ENCODE measurements at places on chromosomes 16 and 17.

DNA sequence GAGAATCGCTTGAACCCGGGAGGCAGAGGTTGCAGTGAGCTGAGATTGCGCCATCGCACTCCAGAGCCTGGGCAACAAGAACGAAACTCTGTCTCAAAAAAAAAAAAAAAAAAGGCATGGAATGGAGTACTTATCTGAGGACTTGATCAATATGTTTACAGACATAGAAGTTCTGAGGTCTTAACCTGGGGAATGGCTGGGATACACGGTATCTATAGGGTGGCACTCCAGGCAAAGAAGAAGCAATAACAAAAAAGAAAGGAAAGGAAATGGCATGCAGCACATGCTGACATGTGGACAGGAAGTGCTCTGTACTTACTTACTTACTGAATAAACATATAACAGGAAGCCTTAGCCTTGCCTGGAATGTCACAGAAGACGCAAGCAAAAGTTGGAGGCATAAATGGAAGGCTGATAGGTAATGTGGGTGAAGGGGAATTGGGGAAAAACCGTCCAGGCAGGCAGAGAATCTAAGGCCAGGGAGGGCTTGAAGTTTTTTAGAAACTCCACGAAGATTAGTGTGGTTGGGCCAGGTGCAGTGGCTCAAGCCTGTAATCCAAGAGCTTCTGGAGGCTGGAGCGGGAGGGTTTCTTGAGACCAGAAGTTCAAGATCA lies 10.1 kb upstream of the SPOP start:
- no peak for DNase-seq

DNA sequence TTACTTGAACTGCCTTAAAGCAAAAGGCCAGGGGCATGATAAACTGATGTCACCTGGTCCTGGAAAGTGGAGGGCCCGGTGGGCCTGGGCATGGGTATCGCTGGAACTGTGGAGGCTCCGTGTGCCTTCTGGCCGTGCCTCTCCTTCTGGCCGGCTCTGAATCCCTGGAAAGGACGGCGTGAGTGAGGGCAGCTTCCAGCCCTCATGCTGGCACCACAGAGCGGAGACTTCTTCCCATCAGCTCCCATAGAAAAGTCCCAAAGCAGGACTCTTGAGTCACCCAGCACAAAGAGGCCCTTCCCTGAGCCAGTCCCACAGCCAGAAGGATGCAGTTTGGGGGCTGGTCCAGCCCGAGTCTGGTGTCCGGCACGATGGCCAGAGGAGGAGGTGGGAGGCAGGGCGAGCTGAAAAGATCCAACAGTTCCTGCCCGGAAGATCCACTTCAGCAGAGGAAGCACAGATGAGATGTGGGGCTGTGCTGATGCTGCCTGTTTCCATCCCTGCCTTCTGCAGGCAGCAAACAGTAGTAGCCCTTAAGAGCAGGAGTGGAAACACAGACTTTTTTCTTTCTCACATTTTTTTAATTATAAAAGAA lies 7.8 kb downstream of the GAA start:
- DNase-seq: no peak

DNA sequence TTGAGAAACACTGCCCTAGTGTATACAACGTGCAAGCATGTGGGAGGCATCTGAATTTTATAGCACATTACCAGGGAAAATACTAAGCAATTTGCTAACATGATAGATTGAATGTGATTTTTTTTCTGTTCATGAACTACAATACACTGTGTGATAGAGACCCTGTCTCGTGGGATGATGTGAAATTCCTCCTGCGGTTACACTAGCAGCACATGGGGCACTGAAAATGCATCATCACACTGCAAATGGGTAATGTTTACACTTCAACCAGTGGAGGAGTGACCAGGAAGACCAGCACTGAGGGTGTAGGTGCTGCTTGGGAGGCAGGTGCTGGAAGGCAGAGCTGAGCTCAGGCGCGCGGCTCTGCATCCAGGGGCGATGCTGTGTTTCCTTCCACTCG lies 28.8 kb downstream of the ORC6 start:
- DNase-seq: no peak

- DNase-seq: no peak
Observed at GRCh38 chr17:16919663-16920627, 52.0 kb downstream of the TNFRSF13B start.

DNA sequence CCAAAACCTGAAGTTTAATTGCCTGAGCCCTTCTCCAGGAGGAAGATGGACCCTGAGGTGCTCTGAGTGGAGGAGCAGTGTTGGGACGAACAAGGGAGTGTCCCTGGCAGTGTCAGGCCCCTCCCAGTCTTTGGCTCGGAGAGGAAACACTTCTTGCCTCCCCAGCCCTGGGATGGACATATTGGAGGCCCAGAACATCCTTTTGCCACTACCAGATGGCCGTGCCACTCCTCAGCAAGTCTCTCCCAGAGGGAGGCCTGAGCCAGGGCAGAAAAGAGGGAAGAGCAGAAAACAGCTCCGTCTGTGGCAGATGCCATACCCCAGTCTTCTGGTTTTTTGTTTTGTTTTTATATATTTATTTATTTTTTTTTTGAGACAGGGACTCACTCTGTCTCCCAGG lies 91.5 kb upstream of the CRHR1 start:
- no peak for DNase-seq

GRCh38 chr16:21222495-21223337 lies 10.8 kb upstream of the ANKS4B start:
- DNase-seq: no peak

- no peak for DNase-seq
Observed at GRCh38 chr16:49800876-49801275, 55.0 kb downstream of the ZNF423 start.

DNA sequence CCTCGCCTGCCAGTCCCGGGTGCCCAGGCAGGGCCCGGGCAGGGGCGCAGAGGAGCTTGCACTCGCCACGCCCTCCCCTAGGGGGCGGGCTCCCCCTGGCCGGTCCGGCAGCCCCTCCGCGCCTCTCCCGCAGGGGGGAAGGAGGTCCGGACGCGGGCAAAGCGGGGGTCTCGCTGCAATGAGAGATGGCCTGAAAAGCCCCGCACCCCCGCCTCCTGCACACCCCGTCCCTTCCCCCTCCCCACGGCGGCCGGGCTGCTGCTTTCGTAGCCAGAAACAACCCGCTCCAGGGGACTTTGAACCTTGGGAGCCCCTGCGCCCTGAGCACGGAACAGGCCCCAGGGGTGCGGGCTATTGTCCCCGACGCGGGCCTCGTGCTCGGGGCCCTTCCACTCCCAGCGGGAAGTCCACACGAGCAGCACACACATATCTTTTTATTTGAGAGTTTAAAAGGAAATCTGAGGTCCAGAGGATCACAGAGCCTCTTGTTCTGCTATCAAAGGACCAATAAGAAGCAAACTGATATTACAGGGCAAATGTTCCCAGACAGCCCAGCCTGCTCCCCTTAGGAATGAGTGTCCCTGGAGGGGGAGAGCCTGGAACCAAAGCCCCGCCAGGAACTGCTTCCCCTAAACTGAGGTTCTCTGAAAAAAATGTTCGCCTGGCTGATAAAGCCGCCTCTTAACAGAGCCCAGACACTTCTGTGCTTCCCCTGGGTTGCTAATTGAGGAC lies 5.8 kb upstream of the CBX4 start:
- peak; percentile 68 for DNase-seq

GRCh38 chr17:10622617-10623485 lies 34.3 kb downstream of the MYH3 start:
- no peak for DNase-seq

DNA sequence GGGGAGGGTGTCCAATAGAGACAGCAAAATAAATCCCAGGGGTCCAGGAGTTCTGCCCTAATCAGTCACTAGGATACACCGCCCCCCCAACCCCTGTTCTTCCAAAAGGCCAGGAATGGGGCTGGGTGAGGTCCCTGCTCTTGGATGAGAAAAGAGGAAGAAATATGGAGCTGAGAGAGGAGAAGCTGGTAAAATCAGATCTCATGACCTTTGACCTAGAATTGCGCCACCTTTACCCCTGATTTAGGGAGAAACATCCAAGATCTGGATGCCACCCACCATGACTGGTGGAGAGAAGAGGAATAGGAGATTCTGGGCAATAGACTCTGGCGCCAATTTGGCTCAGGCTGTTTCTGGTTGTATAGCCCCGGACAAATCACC lies 707 bp upstream of the CACNB1 start:
- DNase-seq: no peak

DNA sequence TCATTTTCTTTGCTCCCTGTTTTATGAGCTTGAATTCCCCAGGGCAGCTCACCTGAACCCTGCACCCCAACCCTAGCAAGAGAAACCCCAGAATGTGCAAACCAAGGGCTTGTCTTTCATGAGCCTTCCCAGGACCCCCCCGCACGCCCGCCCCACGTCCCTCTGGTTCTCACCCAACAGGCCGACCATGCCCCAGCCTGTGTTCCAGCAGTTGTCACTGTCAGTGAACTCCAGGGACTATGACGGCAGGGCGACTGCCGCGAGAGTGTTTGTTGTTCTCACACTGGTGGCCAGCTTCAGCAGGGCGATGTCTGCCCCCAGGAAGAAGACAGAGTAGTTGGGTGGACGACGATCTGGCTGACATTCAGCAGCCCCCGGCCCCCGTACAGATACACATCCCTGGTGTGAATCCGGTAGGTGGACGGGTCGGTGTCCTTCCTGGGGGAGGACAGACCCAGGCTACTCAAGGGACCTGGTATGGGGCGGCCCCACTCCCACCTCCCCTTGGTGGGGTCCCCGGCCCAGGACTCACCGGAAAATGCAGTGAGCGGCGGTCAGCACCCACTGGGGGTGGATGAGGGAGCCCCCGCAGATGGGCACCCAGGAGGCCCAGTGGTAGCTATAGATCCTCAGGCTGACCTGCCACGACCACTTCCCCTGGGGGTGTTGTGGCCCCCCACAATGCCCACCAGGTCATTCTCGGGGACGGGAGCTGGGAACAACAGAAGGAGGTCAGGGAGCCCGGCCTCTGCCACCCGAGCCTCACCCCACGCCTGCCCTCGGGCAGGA lies 20.1 kb downstream of the TPSD1 start:
- DNase-seq: no peak

DNA sequence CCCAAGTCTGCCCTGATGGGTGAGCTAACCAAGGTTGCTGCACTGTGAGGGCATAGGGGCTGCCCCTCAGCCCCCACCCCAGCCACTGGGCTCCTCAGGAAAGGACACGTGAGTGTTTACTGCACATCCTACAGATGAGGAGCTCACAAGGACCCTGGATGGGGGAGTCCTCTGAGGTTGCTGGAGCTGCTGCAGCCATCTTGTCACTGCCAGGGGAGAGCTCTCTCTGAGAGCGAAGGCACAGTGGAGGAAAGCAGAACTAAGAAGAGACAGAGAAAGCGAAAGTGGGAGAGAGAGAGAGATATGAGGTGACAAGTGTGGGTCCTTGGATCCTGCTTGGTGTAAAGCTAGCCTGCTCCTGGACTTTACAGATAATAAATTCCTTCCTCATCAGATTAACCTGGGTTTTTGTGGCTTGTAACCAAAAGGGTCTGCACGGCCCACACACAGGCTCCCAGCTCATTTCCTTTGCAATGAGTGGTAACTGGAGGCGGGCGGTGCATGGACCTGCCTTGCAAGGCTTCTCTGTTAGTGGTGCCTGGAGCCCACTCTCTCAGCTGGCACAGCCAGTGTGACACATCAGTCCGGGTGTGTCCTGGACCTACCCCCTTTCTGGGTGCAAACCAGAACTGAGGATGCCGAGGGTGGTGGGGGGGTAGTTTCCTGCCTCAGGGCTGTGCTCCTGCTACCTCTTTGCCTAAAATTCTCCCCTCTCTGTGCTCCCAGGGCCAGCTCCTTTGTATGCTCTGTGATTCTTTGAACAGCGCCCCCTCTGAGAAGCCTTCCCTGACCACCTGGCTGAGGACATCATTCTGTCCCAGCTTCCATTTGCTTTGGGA lies 14.2 kb downstream of the SNX20 start:
- no peak for DNase-seq

- DNase-seq: no peak
Observed at GRCh38 chr16:28491230-28491969, 474 bp downstream of the CLN3 start.

GRCh38 chr17:66610361-66611133 lies 224.4 kb upstream of the CACNG5 start:
- DNase-seq: no peak
